ENCODE measurements at places on chromosomes 1 and 21.

DNA sequence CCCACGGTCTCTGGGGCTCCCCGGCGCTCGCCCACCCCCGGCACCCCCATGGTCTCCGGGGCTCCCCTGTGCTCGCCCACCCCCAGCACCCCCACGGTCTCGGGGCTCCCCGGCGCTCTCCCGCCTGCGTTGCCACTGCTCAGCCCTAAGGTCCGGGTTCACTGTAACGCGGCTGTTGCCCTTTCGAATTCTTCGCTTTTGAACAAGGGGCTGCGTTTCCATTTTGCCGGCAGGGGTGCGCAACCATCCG, 5.2 kb upstream of the FTCD start:
- no peak for DNase-seq

GRCh38 chr1:14909920-14910460, 243.6 kb upstream of the TMEM51 start:
- no peak for DNase-seq

DNA sequence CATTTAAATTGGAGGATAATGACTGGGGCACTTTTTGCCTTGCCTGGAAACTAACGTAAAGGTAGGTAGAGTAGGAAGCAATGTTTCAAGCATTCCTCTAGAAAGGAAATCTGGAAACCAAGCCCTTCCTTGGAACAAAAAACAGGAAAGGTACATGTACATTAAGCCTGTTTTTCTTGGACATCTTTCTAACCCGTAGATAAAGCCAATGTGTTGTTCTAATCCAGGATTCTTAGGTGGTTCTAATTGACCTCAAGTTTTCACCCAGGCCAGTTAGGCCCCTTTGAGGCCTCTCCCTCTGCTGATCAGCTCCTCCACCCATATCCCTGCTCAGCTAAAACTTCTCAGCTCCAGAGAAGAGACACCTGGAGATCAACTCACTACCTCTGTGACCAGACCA, 6.3 kb upstream of the DUSP23 start:
- DNase-seq, result no peak

- no peak for DNase-seq
These were observed 81.2 kb upstream of the RAVER2 start for GRCh38 chr1:64663668-64664067.

DNA sequence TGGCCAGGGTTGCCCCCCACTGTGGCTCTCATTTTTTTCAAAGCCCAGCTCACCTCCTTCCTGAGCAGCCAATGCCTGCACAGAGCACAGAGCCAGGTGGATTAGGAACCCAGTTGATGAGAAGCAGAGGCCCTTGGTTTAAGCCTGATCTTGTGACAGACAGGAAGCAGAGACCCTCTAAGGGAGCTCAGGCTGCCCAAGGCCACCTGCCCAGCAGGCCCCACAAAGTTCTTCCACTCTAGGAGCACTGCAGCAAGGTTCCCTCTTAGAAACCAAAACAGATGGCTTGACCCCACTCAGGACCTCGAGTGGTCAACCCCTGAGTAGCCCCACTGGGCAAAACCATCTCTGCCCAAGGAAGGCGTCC, 25.5 kb upstream of the PRSS38 start:
- DNase-seq, result no peak

- no peak for DNase-seq
These were observed 13.4 kb downstream of the KIF21B start for GRCh38 chr1:201009962-201010645.

DNA sequence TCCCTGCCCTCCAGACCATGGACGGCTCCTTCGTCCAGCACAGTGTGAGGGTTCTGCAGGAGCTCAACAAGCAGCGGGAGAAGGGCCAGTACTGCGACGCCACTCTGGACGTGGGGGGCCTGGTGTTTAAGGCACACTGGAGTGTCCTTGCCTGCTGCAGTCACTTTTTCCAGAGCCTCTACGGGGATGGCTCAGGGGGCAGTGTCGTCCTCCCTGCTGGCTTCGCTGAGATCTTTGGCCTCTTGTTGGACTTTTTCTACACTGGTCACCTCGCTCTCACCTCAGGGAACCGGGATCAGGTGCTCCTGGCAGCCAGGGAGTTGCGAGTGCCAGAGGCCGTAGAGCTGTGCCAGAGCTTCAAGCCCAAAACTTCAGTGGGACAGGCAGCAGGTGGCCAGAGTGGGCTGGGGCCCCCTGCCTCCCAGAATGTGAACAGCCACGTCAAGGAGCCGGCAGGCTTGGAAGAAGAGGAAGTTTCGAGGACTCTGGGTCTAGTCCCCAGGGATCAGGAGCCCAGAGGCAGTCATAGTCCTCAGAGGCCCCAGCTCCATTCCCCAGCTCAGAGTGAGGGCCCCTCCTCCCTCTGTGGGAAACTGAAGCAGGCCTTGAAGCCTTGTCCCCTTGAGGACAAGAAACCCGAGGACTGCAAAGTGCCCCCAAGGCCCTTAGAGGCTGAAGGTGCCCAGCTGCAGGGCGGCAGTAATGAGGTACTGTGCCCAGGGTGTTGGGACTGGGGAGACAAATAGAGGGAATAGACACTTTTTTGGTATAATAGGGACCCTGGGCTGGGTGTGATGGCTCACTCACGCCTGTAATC, 1.0 kb downstream of the ZBTB48 start:
- DNase-seq, result no peak

DNA sequence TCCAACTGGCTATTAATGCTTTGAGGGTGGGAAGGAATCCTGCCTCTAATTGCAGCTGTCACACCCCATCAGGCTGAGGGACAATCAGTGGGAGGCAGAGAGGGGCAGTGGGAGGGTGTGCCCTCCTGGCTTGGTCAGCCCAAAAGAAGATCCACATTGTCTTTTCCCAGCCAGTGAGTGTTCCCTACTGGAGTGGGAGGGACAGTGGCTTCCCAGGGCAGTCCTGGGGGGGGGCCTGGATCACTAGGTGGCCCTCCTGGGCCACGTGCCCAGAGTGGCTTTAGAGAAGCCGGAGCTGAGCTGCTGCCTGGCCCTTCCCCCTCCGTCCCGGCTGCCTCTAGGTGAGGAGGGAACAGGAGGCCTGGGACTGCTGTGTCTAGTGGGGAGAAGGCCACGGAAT, 14.0 kb downstream of the INKA2 start:
- no peak for DNase-seq

DNA sequence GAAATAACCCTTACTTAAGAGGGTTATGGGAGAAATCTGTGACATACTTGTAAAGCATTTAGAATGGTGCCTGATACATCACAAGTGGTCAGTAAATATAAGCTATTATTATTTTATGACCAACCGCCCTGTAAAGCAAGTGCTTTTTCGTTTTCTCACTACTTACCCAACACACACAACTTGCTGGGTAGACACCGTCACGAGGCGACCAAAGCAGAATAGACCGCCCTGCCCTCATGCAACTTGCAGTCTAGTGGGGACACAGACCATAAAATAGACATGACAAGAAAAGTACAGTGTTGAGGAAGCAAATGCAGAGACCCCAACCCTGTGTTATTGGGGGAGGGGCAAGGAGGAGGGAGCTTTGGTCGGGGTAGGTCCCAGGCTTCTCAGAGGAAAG, 744 bp upstream of the IGSF3 start:
- DNase-seq, result no peak

GRCh38 chr1:180530501-180530900, 28.1 kb upstream of the ACBD6 start:
- DNase-seq, result no peak

GRCh38 chr1:25167269-25168192, 64.8 kb downstream of the SYF2 start:
- DNase-seq, result no peak

DNA sequence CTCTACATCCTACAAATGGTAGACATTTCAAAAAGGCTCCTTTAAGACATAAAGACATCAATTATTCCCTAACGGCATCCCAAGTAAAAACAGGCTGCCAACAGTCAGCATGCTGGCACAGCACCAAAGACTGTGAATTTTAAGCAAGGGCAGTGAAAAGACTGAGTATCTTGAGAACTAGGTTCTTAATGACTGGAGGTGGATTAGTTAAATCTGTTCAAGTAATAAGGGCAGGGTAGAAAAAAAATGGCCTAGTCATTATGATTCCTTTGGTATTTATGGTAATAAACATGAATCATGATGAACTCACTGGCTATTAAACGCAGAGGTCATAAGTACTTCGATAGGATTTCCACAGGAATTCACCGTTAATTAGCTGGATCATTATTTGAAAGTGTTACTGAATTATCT, 75.2 kb downstream of the KIFAP3 start:
- DNase-seq, result no peak

DNA sequence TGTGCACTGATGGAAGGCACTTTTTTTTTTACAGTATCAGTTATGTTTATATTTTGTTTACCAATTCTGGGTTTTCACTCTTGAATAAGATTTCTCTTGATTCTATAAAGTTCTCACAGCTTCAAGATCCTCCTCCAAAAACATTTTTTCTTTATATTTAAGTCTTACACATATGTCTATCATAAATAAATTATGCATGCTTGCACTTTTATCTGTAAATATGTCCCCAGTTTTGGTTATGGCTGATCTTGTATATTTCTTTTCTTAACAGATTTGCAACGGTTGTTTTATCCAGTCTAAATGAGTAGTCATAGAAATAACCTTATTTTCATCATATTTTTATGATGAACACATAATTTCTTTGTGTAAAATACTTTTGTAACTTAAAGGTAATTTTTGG, 1456.5 kb downstream of the MRPL39 start:
- DNase-seq, result no peak
